Activated CD4-positive, alpha-beta T cell treated with anti-CD3 and anti-CD28 coated beads for 24 hours (primary cell): ENCODE measurements at places on chromosomes 3 and 15.

DNA sequence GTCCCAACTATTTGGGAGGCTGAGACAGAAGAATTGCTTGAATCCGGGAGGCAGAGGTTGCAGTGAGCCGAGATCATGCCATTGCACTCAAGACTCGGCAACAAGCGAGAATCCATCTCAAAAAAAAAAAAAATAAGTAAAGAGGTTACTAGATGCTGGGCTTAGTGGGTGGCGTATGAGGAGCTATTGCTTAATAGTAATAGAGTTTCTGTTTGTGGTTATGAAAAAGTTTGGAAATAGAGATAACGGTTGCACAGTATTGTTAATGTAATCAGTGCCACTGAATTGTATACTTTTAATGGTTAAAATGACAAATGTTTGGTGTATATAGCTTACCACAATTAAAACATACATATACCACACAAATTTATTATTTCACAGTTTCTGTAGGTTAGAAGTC lies 14.7 kb upstream of the HHATL start:
- DNase-seq: no peak

DNA sequence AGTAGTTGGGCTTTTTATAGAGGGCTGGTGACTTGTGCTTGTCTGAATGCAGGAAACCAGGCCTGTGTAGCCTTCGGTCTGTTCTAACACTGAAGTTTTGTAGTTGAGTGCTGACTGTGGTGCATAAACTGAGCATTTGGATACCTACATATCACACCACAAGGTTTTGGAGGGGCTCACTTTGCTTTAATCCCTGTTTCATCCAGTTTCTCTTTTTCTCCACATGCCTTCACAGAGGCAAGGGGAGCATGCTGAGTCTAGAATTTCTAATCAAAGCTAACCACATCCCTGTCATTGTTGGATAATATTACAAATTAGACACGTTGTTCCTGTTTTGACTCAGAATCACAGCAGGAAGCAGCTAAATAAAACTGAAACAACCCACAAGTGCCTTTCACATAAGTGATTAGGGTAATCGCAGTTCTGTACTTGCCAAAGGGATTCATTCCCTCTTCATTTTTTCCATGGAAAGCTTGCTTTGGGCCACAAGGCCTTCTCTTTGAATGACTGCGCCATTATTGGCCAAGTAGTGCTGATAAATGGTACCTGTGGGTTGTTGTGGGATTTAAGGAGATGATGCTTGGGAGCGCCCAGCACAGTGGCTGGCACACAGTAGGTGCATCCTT lies 48.9 kb downstream of the TGFBR2 start:
- DNase-seq: no peak

- DNase-seq: no peak
These were observed 387.0 kb upstream of the PROK2 start for GRCh38 chr3:72171946-72172345.

- no peak for DNase-seq
These were observed 249.9 kb downstream of the ROBO1 start for GRCh38 chr3:79517766-79518413.

GRCh38 chr15:25090073-25090733 lies 135.4 kb downstream of the SNRPN start:
- DNase-seq: no peak

DNA sequence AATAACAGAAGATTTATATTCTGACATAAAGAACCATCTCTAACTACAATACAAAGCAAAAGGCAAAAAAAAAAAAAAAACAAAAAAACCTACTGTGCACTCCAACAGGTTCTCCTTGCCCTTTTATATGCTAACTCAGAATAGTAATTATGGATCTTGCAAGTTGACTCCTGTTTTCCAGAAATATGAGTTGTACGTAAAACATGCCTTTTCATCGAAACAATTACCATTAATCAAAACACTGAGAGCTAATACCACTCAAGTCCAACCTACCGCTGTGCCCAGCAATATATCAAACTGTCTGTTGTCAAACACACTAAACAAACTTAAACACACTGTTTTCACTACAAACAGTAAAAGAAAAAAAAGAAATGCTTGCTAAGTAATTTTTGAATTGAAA lies 389.8 kb downstream of the TBC1D5 start:
- DNase-seq: no peak

GRCh38 chr3:181860235-181860634 lies 148.5 kb downstream of the SOX2 start:
- DNase-seq: no peak

DNA sequence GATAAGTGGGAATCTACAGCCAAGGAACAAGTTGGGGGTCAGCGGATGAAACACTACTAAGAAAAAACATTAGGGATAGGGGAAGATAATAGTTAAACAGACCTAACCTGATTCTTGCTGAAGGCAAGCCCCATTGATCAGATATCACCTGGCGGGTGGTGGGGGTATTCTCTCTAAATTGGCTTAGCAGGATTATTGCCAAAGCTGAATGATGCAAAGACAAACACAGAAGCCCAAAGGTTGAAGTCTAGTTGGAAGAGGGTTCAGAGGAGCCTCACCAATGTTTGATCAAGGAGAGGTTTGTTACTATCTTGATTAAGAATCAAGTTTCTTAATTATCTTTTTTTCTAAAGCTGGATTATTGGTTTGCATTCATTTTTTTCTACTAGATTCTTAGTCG lies 371.9 kb upstream of the CNTN4 start:
- DNase-seq: no peak

- DNase-seq: no peak
These were observed 17.7 kb downstream of the SLC25A20 start for GRCh38 chr3:48881006-48881405.

- no peak for DNase-seq
These were observed 151.4 kb downstream of the PDZRN3 start for GRCh38 chr3:73473181-73473897.

DNA sequence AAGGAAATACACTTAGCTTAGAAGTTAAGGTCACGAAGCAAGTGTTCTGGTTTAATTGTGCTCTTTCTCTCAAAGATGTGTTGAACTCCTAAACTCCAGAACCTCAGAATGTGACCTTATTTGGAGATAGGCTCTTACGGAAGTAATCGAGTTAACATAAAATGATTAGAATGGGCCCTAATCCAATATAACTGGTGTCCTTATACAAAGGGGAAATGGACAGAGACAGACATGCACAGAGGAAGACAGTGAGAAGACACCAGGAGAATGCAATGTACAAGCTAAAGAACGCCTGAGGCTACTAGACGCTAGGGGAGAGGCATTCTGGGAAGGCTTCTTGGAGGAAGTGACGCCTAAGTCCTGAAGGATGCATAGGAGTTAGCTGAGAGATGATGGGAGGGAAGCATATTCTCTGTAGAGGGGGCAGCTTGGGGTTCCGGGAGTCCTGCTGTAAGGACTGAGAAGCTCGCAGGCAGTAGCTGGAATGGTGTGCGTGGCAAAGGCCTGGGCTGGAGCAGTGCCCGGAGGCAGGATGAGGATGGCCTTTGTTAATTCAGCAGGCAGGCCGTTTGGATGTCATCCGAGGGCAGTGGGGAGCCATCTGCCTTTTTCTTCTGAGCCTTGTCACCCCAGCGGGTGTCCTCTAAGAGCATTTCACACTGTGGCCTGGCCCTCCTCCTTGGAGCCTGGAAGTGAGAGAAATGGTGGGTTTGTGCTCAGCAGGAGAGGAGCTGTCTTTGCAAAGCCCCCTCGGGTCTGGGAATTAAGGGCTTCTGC lies 513.4 kb downstream of the SHQ1 start:
- no peak for DNase-seq

- DNase-seq: no peak
These were observed 51.0 kb upstream of the ATP13A3 start for GRCh38 chr3:194537732-194538247.

GRCh38 chr3:46824211-46824970 lies 38.9 kb downstream of the MYL3 start:
- no peak for DNase-seq

- no peak for DNase-seq
These were observed 84.0 kb upstream of the LIMD1 start for GRCh38 chr3:45510519-45510918.
